ENCODE measurements at places on chromosomes 4 and X. TPM values are rescaled to one million over a fixed set of nuclear protein-coding genes. Genes with fewer than 3 reads are reported as not detected.

DNA sequence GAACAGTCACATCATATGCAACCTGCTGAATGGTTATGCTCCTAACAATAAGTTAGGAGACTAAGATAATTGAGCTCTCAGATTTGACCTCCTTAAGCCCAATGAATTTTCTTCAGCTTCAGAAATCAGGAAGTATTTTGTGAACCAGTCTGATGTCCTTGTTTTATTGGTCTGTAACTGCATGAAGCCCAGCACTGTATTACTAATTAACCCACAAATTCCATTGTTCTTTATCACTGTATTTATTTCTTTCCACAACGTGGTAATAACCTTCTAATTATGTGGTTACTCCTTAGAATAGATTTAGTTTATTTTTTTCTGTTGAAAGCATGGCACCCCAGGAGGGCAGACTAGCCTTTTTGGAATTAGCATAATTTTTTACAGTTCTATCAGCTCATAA, 3.9 kb upstream of the MFAP3L start:
- no peak for DNase-seq

- DNase-seq = no peak
These were observed 45.0 kb downstream of the SOD3 start for GRCh38 chr4:24840362-24840761.

The CCSER1 gene
- total RNA-seq = 0.61 TPM

The PAGE1 gene
- total RNA-seq = not detected
